ENCODE measurements at places on chromosomes 16 and 17. TPM values are rescaled to one million over a fixed set of nuclear protein-coding genes. Genes with fewer than 3 reads are reported as not detected.

GRCh38 chr17:27550974-27551505 is 79.9 kb upstream of the LGALS9 start:
- no peaks in the 10 kb centered on the region for H3K27me3 ChIP-seq

- DNase-seq = no peak
- no peak overlapping the region for H3K27ac ChIP-seq
- H3K27me3 ChIP-seq = no peaks in the 10 kb centered on the region
Measured at GRCh38 chr16:55391760-55392375, 67.9 kb downstream of the IRX6 start.

- no peaks in the 10 kb centered on the region for H3K27me3 ChIP-seq
- H3K4me3 ChIP-seq = no peak overlapping the region
- no peak overlapping the region for H3K27ac ChIP-seq
- no peak for DNase-seq
- H3K4me1 ChIP-seq = peaks cover 14% of the 10 kb centered on the region
Measured at GRCh38 chr16:718922-719321, 2.0 kb upstream of the ANTKMT start.

- no peaks in the 10 kb centered on the region for H3K27me3 ChIP-seq
- peak within 1 kb of the TSS; percentile 96 for H3K27ac ChIP-seq
- H3K4me1 ChIP-seq = peaks cover 7% of the 10 kb centered on the region
- peak within 1 kb of the TSS; percentile 73 for H3K4me3 ChIP-seq
- H3K36me3 ChIP-seq = no peaks in the 10 kb centered on the region
Measured at GRCh38 chr17:75587675-75588595, at the start of gene MYO15B. Gene MYO15B (plus strand): TSS chr17:75587800. CDS start chr17:75588058, 258 bp downstream.

- H3K27me3 ChIP-seq = no peaks in the 10 kb centered on the region
- no peak overlapping the region for H3K27ac ChIP-seq
- H3K4me1 ChIP-seq = no peaks in the 10 kb centered on the region
- DNase-seq = no peak
- H3K4me3 ChIP-seq = no peak overlapping the region
- no peaks in the 10 kb centered on the region for H3K36me3 ChIP-seq
Measured at GRCh38 chr17:13492737-13493122, 109.0 kb downstream of the HS3ST3A1 start.

CFAP119 gene
- 1.4 TPM for total RNA-seq

SPATA32 gene
- 0.44 TPM for total RNA-seq

OSGIN1 gene
- 3.5 TPM for total RNA-seq

UMOD gene
- not detected for total RNA-seq

NT5M gene
- total RNA-seq = 2.9 TPM

All from breast epithelium (tissue), 4 donors.